ENCODE measurements at places on chromosomes 5 and 9. TPM values are rescaled to one million over a fixed set of nuclear protein-coding genes. Genes with fewer than 3 reads are reported as not detected.

The CCNO gene
- 0.70 TPM for polyA plus RNA-seq

The BRINP1 gene
- not detected for polyA plus RNA-seq

The ZFP37 gene
- 1.2 TPM for polyA plus RNA-seq

The PCDHGA12 gene
- 1.2 TPM for polyA plus RNA-seq

The SLC6A19 gene
- polyA plus RNA-seq, result 0.07 TPM

The SLC27A6 gene
- polyA plus RNA-seq, result not detected

The ETF1 gene
- 96.0 TPM for polyA plus RNA-seq

The MEF2C gene
- 15.6 TPM for polyA plus RNA-seq

The FAM193B gene
- 61.5 TPM for polyA plus RNA-seq

The FAM153A gene
- 0.21 TPM for polyA plus RNA-seq

The TERT gene
- not detected for polyA plus RNA-seq

The ZDHHC11 gene
- 4.4 TPM for polyA plus RNA-seq

The F2R gene
- polyA plus RNA-seq, result 3.4 TPM

The DRD1 gene
- polyA plus RNA-seq, result 0.05 TPM

The FAXDC2 gene
- 22.7 TPM for polyA plus RNA-seq

The SPINK9 gene
- polyA plus RNA-seq, result not detected

The MLANA gene
- polyA plus RNA-seq, result not detected

The LEAP2 gene
- 0.68 TPM for polyA plus RNA-seq

The GNAQ gene
- 16.8 TPM for polyA plus RNA-seq

The GTF3C5 gene
- 30.6 TPM for polyA plus RNA-seq

The CREBRF gene
- 10.7 TPM for polyA plus RNA-seq

The PRUNE2 gene
- polyA plus RNA-seq, result 1.4 TPM

The FGF18 gene
- polyA plus RNA-seq, result 1.6 TPM

The IGFBPL1 gene
- not detected for polyA plus RNA-seq
